ENCODE measurements at places on chromosomes 16 and 17. TPM values are rescaled to one million over a fixed set of nuclear protein-coding genes. Genes with fewer than 3 reads are reported as not detected.

DNA sequence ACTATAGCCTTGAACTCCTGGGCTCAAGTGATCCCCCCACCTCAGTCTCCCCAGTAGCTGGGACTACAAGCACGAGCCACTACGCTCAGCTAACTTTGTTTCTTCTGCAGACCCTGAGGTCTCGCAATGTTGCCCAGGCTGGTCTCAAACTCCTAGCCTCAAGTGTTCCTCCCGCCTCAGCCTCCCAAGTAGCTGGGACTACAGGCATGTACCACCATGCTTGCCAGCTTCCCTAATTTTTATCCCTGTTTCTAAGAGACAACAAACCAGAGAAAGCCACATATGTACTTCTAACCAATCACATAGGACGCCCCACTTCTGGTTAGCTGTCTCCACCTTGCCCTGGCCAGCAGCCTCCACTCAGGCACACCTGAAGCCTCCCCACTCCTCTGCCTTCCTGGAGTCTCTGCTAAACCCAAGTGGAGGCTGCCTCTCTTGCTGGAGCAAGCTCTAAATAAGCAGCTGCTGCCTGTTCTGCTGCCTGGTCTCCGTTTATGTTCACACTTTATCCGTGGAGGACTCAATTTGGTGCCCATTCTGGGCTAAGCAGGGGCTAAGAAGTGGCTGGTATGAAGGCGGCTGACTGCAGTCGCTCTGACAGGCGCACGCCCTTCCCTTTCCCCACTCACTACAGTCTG, 24.7 kb downstream of the NSMCE1 start:
- DNase-seq = no peak

DNA sequence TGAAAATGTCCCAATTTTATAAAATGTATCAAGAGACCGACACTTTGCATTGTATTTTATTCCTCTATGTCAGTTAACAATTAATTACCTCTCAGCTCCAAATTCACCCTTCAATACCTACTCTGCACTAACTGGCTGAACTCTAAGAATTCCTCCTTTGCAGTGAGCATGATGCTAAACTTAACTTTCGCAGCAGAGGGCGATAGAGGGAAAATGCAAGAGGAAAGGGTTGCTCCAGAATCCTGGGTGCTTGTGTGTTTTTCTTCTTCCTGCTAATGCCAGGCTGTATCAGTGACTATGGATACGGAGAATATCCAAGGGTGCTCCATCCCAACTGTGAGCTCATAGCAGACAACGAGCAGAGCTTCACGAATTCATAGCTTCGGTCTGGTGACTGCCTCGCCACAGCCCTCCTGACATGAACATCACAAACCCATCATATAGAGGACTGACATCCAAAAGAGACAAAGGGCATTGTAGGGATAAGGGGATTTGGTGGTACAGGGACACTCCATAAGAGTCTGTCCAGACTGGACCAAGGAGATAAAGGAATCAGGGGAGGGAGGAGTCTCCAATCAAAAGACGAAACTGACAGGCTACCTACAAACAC, 172.9 kb downstream of the STX8 start:
- no peak for DNase-seq

GRCh38 chr17:50060951-50061712, 5.2 kb downstream of the ITGA3 start:
- no peak for DNase-seq

- DNase-seq = no peak
These were observed 98.2 kb downstream of the CYLD start for GRCh38 chr16:50839920-50840729.

DNA sequence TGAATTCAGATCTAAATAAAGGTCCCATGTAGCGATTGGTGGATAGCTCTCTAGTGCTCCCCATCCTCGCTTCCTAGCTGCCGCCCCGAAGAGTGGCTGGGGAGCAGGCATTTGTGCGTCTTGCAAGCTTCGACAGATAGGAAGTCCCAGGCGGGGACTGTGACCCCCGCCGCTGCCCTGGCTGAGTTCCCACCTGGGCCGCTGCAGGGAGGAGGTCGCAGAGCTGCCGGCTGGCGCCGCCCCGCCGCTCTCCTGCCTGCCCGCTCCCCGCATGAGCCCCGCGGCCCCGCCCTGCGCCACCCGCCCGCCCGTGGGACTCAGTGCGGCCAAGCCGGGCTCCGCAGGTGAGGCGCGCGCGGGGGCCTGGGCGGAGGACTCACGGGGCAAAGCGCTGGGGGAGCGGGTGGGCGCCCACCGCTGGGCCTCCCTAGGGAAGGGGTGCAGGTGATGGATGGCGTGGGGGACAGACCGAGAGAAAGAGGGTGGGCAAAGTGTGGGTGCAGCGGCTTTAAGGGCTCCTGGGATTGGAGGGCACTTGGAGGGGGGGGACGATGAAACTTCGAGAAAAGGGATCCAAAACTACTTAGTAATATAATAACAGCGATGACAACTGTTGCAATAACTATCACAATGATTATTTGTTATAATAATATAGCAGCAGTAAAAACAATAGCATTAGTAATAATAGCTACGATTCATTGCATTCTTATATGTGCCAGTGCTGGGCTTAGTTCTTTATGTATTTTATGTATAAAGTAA, at the start of gene OTOA:
Gene OTOA (plus strand): TSS at position 80 of the 759 bp plus-strand sequence. CDS start 14,547 bp downstream, outside the sequence.
- no peak for DNase-seq

GRCh38 chr16:3295209-3295608, 10.0 kb downstream of the TIGD7 start:
- DNase-seq = no peak

DNA sequence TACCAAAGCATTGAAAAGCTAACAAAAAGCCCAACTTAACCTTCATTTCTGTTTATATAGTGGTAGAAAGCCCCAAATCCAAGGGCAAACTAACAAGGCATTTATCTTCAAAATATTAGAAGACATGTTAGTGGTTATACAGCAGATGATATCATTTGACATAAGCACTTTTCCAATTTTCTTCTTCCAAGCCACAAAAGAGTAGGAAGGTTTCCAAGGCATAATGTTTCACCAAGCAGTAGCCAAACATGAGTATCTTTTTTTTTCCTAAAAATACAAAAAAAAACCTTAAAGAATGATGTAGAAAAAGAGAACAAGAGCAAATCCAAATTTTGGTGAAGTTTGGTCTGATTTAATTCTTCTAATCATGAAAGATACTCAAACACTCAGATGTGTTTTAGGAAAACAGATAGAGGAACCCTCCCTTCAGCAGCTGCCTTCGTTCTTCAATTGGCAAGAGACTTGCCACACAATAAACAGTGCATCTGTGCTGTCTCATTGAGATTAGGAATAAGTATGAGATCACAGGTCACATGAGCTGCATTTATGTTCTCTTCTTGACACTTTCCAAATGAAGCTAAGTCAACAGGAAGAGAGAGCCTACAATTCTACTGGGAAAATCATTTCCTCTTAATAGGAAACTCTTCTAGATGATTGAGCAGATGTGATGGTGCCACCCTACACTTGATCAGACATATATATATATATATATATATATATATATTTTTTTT, 106.7 kb downstream of the TTC19 start:
- DNase-seq = no peak

- DNase-seq = no peak
These were observed 20.4 kb downstream of the CYLD start for GRCh38 chr16:50762241-50762640.

DNA sequence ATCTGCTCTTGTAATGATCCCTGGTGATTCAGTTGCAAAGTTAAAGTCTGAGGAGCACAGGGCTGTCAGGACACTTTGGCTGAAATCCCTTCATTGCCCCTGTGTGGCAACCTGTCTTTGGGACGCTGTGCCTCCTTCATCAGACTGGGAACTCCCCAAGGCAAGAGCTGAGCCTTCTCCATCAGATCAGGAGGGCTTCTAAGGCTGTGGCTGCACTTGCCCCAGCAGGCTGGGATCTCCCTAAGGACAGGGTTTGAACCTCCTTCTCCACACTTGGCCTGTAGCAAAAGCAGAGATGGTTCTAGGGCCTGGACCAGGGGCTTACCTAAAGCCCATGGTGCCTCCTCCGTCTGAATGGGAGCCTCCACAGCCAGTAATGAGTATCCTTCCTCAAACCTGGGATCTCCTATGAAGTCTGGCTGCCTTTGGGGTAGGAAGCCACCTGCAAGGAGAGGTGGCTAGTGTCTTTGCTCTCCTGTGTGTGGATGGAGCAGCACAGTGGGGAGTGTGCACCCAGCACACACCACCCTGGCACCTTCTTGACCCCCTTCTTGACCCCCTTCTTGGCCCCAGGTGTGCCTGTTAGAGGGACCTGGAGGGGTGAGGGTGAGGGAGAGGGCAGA, 79.0 kb upstream of the NKD1 start:
- no peak for DNase-seq

DNA sequence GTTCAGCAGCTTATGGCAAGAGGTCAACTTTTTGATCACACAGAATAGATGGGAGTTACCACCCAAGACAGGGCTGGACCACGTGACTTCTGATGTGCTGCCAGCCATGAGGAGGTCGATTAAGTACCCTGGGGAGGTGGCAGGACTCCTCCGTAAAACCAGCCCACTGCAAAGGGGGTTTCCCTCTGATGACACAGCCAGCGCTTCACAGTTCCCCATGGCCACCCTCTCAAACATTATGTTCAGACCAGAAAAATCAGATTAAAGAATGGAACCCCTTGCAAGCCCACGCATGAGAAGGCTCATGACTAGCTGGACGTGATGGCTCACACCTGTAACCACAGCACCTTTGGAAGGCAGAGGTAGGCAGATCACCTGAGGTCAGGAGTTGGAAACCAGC, 222.9 kb downstream of the CPPED1 start:
- no peak for DNase-seq

- no peak for DNase-seq
These were observed 36.3 kb downstream of the MYO18A start for GRCh38 chr17:29143894-29144293.

- no peak for DNase-seq
These were observed 11.7 kb upstream of the ZNF594 start for GRCh38 chr17:5203178-5203907.

DNA sequence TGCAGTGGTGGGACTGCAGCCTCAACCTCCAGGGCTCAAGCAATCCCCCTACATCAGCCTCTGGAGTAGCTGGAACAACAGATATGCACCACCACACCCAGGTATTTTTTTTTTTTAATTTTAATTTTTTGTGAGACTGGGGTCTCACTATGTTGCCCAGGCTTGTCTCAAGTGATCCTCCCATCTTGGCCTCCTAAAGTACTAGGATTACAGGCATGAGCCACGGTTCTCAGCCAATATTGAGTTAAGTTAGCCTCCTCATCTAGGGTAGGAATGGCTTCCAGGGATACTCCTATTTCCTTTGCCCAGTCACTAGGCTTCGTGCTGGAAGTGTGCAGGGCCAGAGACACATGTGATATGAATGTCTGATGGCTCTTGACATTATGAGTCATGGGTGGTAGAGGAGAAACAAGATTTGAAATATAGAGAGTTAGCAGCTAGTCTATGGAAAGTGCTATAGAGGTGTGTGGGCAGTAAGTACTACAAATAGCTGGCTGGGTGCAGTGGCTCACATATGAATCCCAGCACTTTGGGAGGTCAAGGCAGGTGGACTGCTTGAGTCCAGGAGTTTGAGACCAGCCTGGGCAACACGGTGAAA, 8.0 kb upstream of the HES7 start:
- DNase-seq = no peak

- DNase-seq = no peak
These were observed 23.0 kb downstream of the BMERB1 start for GRCh38 chr16:15457400-15457799.

DNA sequence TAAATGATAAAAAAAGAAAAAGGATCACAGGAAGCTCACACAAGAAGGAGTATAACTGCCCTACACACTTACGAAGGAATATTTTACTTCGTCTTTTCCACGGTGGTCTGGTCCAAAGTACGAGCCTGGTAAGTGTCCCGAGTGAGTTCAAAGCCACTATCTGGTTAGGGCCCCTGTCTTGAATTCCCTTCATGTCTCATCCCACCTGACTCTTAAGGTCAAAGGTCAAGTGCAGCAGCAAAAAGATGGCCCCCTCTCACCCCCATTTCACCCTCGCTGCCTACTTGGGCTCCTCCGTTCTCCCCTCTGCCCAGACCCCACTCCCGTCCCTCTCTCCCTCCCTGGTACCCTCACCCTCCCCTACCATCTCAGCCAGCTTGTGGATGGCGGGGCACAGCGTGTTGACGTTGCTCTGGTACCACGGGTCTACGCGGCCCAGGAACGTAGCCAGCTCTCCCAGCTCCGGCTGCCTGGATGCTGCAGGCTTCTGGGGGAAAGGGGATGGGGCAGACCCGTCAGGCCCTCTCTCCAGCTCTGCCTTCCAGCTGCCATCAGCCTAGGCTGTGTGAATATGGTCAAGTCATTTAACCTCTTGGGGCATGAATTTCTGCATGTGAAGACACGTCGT, 27.8 kb upstream of the MFSD6L start:
- no peak for DNase-seq

- peak; percentile 13 for DNase-seq
These were observed 405 bp upstream of the CBLN1 start for GRCh38 chr16:49281843-49282642.

DNA sequence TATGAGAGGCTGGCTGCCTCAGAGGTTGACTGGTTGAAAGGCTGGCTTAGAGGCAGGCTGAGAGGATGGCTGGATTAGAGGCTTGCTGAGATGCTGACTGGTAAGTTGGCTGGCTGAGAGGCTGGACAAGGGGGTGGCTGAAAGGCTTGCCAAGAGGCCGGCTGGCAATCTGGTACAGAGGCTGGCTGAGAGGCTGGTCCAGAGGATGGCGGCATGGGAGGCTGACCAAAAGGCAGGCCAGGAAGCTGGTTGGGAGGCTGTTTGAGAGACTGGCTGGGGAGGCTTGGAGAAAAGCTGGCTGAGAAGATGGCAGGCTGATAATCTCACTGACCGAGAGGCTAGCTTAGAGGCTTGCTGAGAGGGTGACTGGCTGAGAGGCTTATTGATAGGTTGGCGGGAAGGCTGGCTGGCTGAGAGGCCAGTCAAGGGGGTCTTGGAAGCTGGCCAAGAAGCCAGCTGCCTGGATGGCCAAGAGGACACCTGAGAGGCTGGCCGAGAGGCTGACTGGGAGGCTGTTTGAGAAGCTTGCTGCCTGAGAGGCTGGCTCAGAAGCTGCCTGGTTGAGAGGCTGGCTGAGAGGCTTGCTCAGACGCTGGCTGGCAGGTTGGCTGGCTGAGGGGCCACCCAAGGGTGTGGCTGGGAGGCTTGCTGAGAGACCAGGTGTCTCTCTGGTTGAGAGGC, 34.2 kb upstream of the ACSM2B start:
- no peak for DNase-seq

DNA sequence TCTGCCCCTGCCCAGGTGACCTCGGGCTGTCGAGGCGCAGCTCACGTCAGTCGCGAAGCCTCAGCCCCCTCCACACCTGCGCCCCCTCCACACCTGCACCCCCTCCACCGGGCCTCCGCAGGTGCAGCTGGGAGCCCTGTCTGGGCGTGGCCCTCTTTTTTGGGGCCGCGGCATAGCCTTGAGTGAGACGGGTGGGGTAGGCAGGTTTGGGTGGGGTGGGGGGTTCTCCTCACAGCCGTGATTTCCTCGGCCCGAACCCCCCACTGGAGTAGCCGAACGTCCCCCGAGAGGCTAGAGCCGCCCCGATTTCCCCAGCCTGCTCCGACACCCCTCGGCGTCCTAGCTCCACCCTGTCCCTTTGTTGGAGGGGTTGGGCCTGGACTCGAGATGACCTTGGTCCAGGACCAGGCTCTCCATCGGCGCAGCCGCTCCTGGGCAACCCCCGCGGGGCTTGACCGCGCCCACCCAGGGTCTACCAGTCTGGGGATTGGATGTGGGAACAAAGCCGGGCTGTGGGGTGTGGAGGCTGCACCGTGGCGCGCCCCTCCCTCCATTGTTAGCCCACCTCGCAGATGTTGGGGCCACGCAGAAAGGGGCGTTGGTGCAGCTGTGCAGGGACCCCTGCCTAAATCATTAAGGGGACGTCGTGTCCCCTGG, 626 bp downstream of the TUBB3 start:
- no peak for DNase-seq

Gene OR1A1
- not detected for total RNA-seq

Gene BAIAP3
- 0.63 TPM for total RNA-seq

Gene TP53TG3C
- not detected for total RNA-seq
